ENCODE measurements at places on chromosomes 2 and 18.

DNA sequence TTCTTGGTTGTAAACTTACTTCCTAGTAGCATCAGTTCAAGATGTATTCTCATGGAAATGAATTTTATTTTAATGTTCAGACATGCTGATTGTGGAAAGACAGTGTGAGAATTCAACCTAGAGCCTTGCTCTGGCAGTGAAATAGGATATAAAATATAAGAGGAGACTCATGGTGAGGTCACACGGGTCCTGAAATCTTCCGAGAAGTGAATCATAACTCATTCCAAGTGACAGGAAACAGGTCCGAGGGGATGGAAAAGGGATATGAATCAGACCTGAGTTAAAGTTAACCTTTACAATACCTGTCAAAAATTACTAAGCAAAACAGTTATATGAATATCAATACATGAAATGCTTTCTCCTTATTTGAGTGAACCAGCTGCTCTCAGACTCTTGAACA, 185.2 kb upstream of the LRRTM1 start:
- no peak for DNase-seq

DNA sequence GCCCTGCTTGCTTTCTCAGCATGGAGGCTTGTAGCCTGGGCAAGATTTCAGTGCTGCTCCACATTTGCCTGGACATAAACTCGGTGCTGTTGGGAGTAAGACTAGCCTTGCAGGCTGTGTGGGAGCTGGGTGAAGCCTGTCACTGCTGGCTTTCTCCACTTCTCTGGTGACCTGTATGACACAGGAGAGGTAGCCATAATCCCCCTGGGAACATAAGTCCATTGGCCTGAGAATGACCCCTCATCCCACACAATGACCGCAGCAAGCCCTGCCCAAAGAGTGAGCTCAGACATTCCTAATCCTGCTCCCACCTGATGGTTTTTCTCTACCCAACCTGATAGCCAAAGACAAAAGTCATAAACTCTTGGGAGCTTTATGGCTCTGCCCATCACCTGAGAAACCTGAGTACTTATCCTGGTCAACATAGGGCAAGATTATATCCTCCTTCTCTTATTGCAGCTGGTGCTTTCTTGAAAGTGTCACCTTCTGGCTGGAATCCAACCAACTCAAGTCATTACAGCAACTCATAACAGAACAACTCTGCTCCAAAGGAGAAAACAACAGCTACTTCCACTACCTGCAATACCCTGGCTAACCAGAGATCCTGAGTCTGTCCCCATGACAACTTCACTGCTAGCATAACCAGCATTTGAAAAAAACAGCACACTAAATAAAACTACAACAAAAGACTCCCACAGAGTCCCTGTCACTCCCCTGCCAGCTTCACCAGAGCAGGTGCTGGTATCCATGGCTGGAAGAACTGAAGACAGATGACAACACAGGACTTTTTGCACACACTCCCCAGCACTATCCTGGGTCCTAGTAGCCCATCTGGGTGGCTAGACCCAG, 834.4 kb upstream of the DDX18 start:
- DNase-seq: no peak

- DNase-seq: no peak
These were observed 827.7 kb downstream of the SOCS6 start for GRCh38 chr18:71116535-71116934.

DNA sequence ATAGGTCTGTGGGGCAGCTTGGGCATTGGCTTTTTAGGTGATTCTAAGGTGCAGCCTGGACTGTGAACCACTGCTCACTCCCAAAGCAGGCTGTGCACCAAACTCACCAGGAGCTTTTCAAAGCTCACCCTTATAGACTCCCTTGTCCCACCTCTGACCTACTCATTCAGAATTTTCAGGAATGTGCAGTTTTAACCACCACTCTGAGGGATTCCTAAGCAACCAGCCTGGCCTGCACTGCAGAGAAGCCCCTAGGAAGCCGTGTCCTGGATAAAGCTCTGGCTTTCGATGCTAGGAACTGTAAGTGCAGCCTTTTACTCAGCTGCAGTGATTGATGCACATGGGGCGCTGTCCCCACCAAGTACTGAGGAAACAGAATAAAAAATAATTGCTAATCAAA, 33.0 kb downstream of the MRO start:
- no peak for DNase-seq

- DNase-seq: no peak
These were observed 83.5 kb downstream of the HRH4 start for GRCh38 chr18:24543795-24544498.

GRCh38 chr2:60152226-60152833, 401.1 kb downstream of the BCL11A start:
- DNase-seq: no peak

DNA sequence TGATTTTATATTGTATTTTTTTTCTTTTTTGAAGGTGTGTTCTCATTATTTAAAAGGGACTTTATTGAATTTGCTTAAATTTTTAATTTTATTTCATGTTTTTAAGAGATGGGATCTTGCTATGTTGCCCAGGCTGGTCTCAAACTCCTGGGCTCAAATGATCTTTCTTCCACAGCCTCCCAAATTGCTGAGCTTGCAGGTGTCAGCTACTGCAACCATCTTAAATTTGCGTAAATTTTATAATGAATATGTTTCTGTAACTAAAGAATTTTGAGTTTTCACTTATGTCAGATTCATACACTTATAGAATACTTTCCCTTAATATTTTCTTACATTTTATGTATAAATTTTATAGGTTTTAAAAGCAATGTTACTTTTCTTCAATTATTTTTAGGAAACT, 157.8 kb downstream of the ZNF804A start:
- no peak for DNase-seq

DNA sequence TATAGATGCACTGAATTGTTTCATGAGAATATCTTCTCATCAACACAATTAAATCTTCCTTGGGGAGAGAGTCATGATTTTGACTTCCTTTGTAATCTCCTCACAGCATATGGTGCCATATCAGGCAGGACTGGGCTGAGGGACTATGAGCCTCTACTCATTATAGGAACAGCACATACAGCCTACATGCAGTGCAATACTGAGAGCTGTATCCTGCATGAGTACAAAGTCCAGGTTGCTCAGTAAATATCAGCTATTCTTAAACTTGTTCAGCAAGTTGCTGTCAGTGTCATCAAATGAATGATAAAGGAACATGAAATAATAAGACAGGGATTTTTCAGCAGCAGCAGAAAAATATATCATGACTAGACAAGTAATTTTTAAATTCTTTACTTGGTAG, 10.8 kb downstream of the DLGAP1 start:
- no peak for DNase-seq

GRCh38 chr2:212494418-212495020, 44.1 kb downstream of the ERBB4 start:
- DNase-seq: no peak

DNA sequence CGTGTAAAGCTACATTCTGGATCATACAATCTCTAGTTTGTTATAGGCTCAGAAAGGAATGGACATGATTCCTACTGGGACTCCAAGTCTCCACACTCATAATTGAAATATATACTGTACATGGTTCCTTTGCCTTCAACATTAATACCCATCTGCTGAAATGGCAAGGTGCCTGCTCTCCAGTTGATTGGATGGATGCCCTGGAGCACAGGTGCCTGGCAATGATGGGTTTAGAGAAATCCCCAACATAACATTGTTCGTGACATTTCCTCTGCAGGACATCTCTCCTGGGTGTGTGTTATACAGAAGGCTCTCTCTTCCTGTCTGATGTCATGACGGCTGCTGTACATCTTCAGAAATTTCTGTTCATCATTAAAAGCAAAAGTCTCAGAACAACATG, 449.7 kb upstream of the CWC22 start:
- no peak for DNase-seq

- no peak for DNase-seq
These were observed 30.3 kb downstream of the NCL start for GRCh38 chr2:231433990-231434389.

DNA sequence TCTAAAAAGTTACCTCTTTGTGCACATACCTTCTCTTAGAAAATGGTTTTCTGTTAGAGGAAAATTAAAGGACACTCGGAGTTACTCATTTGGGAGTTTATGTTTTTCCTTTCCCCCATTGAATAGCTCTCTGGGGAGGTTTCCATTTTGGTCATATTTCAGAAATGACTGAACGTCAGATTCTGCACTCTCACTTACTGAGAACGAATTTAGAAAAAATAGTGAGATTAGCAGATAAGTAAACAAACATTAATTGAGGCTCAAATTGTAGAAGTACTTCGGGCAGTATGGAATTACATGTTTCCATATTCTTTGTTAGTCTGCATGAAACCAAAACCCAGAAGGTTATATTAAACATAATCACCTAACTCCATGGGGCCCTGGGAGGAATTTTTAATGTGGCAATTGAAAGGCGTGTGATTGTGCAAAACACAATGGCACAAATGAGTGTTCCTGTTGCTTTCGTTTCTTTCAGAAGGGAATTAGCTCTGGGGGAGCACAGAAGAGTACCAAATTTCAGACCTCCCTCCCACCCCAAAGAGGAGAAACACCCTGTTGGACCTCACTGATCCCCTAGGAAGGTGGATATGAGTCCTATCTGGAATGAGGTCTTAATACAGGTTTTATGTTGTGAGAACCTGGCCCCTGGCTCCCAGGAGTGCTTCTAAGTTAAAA, 212.3 kb downstream of the BCL2 start:
- DNase-seq: no peak

- no peak for DNase-seq
These were observed 129.9 kb downstream of the FHOD3 start for GRCh38 chr18:36427369-36427768.

DNA sequence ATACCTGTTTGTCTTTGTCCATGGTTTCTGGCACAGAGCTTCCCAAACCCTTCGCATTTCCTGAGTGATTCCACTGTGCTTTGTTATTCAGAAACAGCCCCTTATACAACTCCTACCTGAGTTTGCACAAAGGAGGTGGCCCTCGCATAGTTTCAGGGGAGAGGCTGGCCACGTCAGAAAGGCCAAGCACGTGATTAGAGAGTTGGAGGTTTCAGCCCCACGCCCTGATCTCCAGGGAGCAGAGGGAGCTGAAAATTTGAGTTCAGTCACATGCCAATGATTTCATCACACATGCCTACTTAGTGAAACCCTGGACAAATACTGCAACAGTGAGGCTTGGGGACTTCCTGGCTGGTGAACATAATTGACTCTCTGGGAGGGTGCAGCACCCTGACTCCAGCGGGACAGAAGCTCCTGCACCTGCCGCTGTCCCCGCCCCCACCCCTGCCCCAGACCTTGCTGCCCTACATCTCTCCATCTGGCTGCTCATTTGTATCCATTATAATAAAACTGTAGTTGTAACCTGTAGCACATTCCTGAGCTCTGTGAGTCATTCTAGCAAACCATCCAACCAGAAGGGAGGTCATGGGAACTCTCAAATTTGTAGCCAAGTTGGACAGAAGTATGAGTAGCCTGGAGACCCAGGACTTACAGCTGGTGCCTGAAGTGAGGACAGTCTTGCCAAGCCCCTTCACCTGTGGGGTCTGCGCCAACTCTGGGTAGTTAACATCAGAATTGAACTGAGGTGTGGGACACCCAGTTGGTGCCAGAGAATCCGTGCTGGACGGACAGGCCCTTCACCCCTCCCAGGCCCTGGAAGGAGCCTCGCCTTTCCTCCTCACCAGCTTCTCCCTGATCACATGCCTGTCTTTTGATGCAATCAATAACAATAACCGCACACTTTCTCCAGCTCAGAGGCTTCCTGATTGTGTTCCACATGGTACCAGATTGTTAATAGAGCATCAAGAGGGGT, 224.3 kb downstream of the ANAPC1 start:
- peak; percentile 91 for DNase-seq

- no peak for DNase-seq
These were observed 11.1 kb downstream of the ATG16L1 start for GRCh38 chr2:233262562-233262961.

- no peak for DNase-seq
These were observed 93.8 kb upstream of the FSIP2 start for GRCh38 chr2:185644828-185645227.

- DNase-seq: no peak
These were observed 324.5 kb upstream of the UBE2E3 start for GRCh38 chr2:180655842-180656454.

GRCh38 chr2:141589314-141589713, 541.5 kb downstream of the LRP1B start:
- DNase-seq: no peak

DNA sequence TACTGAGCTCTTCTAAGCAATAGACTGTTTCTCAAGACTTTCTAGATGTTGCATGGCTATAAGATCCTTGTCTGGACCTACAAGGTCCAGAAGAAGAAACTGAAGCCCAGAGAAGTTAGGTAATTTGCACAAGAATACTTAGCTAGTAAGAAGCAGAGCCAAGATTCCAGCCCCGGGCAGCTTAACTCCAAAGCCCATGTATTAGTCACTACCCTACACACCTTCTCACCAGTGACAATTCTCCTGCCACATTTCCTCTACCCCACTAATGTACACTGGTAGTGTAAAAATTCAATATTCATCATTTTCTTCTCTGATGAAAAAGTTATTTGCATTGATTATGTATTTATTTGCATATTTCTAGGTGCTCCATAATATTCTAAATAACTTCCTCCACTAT, 95.5 kb upstream of the CREB1 start:
- DNase-seq: no peak

DNA sequence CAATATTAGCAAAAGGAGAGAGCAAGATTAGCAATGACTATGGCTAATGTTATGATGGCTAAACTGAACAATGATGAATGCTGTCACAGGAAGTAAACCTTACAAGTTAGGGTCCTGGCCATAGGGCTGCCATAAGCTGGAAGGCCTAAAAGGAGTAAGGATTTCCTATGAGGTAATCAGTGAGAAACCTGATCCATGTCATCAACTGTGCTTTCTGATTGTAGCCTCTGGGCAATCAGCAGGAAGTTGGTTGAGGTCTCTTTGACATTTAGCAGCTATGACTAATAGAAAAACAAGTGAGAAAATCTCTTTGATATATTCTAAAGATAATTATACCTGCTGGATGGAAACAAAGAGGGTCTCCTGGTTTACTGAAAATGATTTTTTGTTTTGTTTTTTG, 193.0 kb downstream of the RAB3GAP1 start:
- no peak for DNase-seq

- DNase-seq: no peak
These were observed 51.7 kb downstream of the PROC start for GRCh38 chr2:127469974-127470373.

DNA sequence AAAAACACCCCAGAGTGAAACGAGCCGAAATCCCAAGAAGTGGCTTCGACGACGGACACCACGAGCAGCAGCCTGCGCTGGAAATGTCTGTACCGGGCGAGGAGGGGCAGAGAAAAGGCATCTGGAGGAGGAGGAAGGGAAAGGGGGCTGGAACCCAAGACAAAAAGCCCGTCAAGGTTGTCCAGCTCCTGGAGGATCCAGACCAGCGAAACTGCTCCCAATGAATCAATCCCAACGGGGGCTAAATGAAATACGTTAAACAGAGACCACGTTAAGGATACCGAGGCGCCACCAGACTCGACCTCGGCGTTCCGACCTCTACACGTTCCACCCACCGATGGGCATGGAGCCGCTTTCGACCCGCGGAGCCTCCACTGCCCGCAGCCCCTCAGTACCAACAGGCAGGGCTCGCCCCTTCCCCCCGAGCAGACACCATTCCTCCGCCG, 400 bp downstream of the CCDC88A start:
- no peak for DNase-seq

GRCh38 chr2:180892091-180892490, 88.3 kb upstream of the UBE2E3 start:
- DNase-seq: no peak

All from coronary artery (tissue), 2 donors.